Panc1 (cell line): ENCODE measurements at places on chromosomes 4 and X. TPM values are rescaled to one million over a fixed set of nuclear protein-coding genes. Genes with fewer than 3 reads are reported as not detected.

DNA sequence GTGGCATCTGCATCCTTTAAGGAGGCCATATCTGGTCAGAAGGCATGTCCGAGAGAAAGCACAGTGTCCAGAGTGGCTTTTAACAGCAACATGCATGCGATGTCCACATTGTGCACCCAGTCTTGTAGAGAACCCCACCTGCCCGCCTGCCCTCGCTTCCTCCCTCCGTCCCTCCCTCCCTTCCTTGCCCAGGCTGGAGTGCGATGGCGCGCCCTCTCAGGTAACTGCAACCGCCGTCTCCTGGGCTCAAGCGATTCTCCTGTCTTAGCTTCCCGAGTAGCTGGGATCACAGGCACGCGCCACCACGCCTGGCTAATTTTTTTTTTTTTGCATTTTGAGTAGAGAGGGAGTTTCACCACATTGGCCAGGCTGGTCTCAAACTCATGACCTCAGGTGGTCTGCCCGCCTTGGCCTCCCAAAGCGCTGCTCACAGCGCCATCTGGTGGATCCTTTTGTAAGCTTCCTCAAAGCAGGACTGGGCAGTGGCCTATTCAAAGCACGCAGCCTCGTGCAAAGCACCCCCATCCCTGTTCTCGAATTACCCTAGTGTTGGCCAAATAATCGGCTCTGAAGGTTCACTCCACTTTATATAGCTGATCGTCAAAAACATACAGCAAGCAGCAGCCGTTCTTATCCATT, 15.0 kb downstream of the BRCC3 start:
- no peak for DNase-seq

DNA sequence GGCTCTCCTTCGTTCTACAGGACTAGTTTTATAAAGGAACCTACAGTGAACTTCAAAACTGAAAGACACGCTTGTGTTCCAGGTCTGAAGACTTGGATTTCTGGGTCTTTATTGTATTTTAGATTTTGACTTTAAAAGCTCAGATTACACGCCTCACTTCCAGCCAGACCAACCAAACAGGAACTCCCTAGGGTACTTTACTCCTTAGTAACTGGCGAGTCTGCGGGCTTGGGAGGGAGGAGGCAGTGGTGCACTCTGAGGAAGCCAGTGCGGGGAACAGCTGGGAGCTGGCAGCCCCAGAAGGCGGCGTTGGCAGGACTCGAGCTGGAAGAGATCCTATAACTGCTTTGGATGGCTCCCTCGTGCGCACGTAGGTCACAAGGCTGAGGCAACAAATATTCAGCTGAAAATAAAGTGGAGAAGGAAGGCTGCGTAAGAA, 391 bp upstream of the PHKA1 start:
- no peak for DNase-seq

- no peak for DNase-seq
These were observed 434.7 kb downstream of the GRIA2 start for GRCh38 chr4:157655096-157655809.

DNA sequence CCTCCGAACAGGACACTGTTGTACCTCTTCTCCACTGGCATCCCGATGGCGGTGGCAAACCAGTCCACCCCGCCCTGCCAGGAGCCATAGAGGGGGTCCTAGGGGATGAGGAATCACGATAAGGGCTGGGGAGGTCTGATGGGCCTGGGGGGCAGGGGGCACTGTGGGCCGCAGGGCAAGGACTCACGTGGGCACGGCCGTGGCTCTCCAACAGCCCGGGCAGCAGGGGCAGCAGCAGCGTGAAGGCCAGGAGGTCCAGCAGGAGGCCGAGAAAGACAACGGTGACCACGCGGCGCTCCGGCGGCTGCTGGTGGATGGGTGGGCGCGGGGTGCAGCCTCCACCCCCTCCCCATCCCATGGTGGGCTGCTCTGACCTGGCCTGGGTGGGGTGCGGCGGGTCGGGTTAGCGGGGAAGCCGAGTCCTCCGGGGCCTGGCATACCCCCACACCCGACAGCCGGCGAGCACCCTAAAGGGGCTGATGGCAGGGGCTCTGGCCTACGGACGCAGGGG, 29.6 kb downstream of the NOP14 start:
- no peak for DNase-seq

GRCh38 chr4:88003261-88003660, 4.2 kb upstream of the PKD2 start:
- DNase-seq = no peak

Gene CDKL2
- 5.7 TPM for total RNA-seq

Gene MID1IP1
- total RNA-seq = 14.0 TPM
